ENCODE measurements at places on chromosomes 11 and 22. TPM values are rescaled to one million over a fixed set of nuclear protein-coding genes. Genes with fewer than 3 reads are reported as not detected.
A peak's percentile ranks its signal among the peaks of the same experiment; 100 is the strongest.

DNA sequence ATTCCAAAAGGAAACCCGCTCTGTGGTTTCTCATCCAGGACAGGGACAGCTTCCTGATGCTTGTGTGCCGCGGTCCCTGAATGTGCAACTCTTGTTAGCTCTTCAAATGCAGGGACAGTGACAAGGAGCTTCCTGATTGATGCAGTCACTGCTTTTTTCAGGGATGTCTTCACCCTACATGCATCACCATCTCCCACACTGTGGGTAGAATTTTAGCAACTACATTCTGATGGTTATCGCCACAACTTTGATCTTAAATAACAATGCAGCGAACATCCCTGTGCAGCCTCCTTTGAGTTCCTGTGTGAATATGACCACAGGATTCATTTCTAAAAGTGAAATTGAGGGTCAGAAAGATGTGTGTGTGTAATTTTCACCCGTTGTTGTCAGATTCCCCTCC, 115.0 kb downstream of the GGTLC2 start:
- H3K27me3 ChIP-seq: no peaks in the 10 kb centered on the region
- no peak overlapping the region for H3K27ac ChIP-seq
- H3K36me3 ChIP-seq: no peaks in the 10 kb centered on the region
- DNase-seq: no peak
- no peaks in the 10 kb centered on the region for H3K4me1 ChIP-seq

DNA sequence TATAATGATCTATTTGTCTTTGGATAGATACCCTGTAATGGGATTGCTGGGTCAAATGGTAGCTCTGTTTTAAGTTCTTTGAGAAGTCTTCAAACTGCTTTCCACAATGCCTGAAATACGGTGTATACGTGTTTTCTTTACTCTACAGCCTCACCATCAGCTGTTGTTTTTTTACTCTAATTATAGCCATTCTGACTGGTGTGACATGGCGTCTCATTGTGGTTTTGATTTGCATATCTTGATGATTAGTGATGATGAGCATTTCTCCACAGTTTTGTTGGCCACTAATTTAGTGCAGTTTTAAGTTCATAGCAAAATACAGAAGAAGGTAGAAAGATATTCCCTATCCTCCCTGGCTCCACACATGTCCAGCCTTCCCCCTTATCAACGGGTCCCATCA, 26.3 kb upstream of the VPREB1 start:
- DNase-seq: no peak
- no peak overlapping the region for H3K4me3 ChIP-seq
- H3K36me3 ChIP-seq: no peaks in the 10 kb centered on the region
- H3K27me3 ChIP-seq: no peaks in the 10 kb centered on the region
- no peaks in the 10 kb centered on the region for H3K4me1 ChIP-seq

GRCh38 chr11:120819437-120820365, 204.2 kb upstream of the TBCEL start:
- no peak for DNase-seq
- no peak overlapping the region for H3K27ac ChIP-seq
- no peak overlapping the region for H3K4me3 ChIP-seq
- H3K27me3 ChIP-seq: no peaks in the 10 kb centered on the region
- no peaks in the 10 kb centered on the region for H3K36me3 ChIP-seq

DNA sequence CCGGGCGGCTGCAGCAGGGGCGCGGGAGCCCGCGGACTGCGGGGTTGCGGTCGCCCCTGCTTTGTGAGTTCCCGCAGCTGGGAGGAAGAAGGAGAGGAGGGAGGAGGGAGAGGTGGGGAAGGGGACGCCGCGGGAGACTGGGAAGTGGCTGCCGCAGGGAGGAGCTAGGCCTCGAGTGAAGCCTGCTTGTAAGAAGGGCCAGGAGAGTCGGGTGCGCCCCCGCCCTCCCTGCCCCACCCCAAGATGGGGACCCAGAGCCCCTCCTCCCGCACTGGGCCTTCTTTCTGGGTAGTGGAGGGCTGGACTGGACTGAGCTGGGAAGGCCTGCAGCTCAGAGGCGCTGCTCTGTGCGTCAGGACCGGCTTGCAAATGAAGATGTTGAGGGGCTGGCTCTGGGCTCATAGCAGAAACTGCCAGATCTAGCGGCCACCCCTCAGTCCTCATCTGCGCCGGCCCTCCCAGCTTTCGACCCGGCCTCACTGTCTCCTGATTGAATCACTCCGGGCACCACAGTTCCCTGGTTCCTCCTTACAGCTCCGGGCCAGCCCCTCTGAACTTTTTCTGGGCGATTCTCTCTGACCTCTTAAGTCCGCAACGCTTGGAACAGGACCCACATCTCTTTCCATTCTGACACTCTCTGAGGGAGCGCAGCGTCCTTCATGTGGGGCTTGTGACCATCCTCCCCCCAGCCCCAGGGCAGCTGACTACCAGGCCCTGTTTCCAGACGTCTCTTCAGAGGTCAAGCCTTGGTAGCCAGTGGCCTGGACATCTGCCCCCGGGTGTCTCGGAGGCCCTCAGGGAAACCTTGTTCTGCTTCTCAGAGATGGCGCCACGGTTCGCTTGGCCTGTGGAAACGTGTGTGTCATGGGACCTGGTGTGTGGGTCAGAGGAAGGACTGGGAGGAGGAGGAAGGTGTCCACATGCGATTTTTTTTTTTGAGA, 21.9 kb downstream of the SERPINH1 start:
- H3K36me3 ChIP-seq: no peaks in the 10 kb centered on the region
- no peaks in the 10 kb centered on the region for H3K27me3 ChIP-seq

The OR8D1 gene
- not detected for total RNA-seq

The C1QTNF5 gene
- 40.2 TPM for total RNA-seq

The SEPTIN5 gene
- total RNA-seq: 9.4 TPM

DNA sequence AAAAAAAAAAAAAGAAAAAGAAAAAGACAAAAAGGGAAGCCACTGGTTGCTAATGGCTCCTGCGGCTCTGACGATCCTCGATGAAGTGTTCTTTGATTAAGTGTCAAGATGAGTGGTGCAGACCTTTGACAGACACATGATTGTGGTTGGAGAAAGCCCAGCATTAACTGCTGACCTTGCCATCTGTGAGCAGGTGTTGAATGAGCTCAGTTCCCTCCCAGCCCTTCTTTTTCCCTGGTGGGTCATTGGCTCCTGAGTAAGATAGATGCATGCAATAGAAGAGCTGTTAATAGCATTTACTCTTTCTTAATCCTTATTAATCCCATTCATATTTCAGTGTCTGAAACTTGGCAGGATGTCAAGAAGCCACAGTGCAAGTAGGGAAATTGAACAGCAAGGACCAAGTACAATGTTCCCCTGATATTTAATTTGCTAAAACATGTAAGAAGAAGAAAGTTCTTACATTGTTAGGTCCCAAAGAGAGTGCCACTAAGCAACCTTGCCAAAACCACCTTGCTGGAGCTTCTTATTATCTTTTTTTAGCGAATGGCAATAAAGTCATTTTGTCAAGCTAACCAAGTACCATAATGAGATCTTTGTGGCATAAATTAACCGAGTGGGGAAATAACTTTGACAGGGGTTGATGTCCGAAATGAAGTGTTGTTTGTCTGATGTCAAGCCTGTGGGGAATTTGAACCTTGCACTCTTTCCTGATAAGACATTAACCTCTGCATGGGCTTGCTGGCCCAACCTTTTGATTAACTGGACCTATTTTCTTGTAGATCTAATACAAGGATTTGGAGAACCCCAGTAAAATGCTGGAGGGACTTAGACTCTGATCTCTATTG, 113.7 kb downstream of the PTPRJ start:
- H3K27me3 ChIP-seq: no peaks in the 10 kb centered on the region
- H3K4me1 ChIP-seq: no peaks in the 10 kb centered on the region
- no peaks in the 10 kb centered on the region for H3K36me3 ChIP-seq
- no peak overlapping the region for H3K27ac ChIP-seq

DNA sequence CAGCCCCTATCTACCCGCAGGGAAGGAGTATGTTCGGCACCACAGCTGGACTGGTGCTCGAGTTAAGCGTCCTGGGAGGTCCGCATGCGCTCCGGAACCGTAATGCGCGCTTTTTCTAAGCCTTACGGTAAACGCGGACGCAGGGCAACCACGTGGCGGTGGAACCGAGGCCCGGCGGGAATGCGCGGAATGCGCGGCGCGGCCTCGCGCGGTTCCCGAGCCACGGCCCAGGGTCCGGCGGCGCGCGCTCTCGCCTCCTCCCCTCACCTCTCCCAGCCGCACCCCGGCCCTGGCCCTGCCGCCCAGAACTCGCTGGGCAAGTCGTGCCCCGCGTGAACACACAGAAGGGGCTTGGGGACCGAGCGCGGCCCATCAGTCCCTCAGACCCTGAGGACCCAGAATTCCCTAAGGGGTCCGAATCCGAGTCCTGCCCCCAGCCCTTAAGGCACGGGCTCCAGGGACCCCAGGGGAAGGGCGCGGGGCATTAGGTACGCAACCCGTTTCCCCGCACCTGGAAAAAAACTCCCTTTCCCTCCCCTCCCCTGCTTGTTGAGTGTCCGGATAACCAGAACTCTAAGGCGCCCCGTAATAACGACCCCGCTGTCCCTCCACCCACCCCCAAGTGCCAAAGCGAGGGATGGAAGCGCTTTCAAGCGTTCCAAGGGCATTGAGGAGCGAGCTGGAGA, 4.3 kb upstream of the CCND1 start:
- peaks cover 45% of the 10 kb centered on the region for H3K4me1 ChIP-seq
- no peak for DNase-seq
- H3K27me3 ChIP-seq: peaks cover 15% of the 10 kb centered on the region
- no peak overlapping the region for H3K4me3 ChIP-seq
- no peak overlapping the region for H3K27ac ChIP-seq
- H3K36me3 ChIP-seq: no peaks in the 10 kb centered on the region

The OR4S1 gene
- total RNA-seq: not detected

The MYRF gene
- total RNA-seq: 10.6 TPM

The OR51E1 gene
- total RNA-seq: 1.4 TPM

The VWA5A gene
- total RNA-seq: 10.9 TPM

The ZNF280B gene
- total RNA-seq: 0.88 TPM

DNA sequence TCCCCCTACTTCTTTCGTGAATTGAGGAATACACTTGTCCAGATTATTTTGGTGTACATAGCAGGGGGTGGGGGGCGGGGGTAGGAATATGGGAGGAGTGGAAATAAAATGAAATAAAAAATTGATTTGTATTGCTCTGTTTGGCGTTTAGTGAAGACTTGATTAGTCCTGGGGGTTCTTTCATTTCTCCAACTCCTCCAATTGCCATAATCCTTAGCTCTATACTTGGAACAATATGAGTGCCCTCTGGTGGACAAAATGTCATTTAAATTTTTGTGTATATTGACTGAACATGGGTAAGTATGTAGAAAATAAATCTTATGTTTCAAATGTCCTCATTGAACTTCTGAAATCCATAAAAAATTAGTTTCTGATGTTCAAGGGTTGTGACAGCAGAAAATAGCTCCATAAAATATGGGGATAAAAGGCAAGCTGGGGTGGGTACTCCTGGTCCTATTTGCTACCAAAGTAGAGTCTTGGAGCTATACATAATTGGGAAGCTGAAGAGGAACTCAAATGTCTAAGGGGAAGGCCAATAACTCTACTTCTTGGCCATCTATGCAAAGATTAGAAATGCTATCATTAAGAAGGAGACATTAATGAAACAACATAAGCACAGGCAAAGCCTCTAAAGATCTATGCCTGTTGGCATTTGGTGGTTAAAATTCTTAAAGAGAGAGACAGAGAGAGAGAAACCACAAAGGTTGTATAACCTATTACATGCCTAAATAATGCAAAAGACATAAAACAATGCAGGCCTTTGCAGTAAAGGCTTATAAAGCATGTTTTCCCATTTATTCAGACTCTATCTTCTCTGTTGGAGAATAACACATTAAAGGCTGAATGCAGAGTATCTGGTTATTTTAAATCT, 421.6 kb downstream of the METTL15 start:
- no peak overlapping the region for H3K27ac ChIP-seq
- H3K36me3 ChIP-seq: no peaks in the 10 kb centered on the region
- H3K27me3 ChIP-seq: no peaks in the 10 kb centered on the region
- DNase-seq: no peak

The SLC22A6 gene
- total RNA-seq: not detected

GRCh38 chr11:15638386-15638787, 523.7 kb downstream of the INSC start:
- H3K27ac ChIP-seq: no peak overlapping the region
- no peak overlapping the region for H3K4me3 ChIP-seq
- H3K4me1 ChIP-seq: no peaks in the 10 kb centered on the region
- H3K36me3 ChIP-seq: no peaks in the 10 kb centered on the region
- H3K27me3 ChIP-seq: no peaks in the 10 kb centered on the region

DNA sequence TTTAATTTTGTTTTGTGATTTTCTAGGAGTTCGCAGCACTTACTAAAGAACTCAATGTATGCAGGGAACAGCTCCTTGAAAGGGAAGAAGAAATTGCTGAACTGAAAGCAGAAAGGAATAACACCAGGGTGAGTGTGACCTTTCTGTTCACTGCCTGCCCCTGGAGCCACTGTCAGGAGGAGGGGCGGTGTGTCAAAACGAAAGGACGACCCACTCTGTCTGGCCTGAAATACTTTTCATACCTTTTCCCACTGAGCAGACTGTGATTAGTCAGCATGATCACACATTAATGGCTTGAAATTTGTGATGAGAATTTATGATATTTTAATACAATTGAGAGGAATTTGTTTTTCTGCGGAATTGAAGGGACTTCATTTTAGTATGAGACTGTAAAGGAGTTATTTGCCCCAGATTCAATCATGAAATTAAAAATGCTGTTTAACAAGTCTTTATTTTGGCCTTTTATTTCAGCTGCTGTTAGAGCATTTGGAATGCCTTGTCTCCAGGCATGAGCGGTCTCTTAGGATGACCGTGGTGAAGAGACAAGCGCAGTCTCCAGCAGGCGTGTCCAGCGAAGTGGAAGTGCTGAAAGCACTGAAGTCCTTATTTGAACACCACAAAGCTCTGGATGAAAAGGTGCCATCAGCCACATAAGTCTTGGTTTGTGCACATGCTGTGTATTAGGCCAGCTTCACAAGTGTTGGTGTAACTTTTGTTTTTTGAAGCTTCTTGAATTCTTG, 54.1 kb downstream of the PPFIA1 start:
- H3K27me3 ChIP-seq: no peaks in the 10 kb centered on the region
- H3K4me3 ChIP-seq: no peak overlapping the region
- no peaks in the 10 kb centered on the region for H3K4me1 ChIP-seq
- H3K27ac ChIP-seq: peak overlapping the region; percentile 28

The FXYD2 gene
- total RNA-seq: 2.1 TPM

GRCh38 chr11:111834432-111835163, 36.8 kb downstream of the ALG9 start:
- H3K27ac ChIP-seq: no peak overlapping the region
- no peaks in the 10 kb centered on the region for H3K27me3 ChIP-seq
- no peaks in the 10 kb centered on the region for H3K36me3 ChIP-seq
- no peak for DNase-seq
- H3K4me1 ChIP-seq: no peaks in the 10 kb centered on the region

GRCh38 chr11:77440678-77441077, 33.2 kb downstream of the PAK1 start:
- no peaks in the 10 kb centered on the region for H3K27me3 ChIP-seq
- H3K36me3 ChIP-seq: no peaks in the 10 kb centered on the region
- H3K4me3 ChIP-seq: no peak overlapping the region
- DNase-seq: no peak
- H3K27ac ChIP-seq: no peak overlapping the region
- H3K4me1 ChIP-seq: no peaks in the 10 kb centered on the region

DNA sequence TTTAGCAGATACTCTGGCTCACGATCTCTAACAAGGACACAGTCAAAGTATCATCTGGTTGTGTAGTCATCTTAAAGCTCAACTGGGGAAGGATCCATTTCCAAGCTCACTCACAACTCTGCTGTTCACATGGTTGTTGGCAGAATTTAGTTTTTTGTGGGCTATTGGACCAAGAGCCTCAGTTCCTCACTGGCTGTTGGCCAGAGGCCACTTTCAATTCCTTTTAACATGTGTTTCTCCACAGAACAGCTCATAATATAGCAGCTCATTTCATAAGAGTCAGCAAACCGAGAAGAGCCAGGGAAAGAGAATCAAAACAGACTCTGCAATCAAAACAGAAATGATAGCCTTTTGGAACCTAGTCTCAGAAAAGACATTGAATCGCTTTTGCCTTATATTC, 22.6 kb downstream of the IZUMO1R start:
- no peak for DNase-seq
- H3K27me3 ChIP-seq: no peaks in the 10 kb centered on the region
- no peak overlapping the region for H3K4me3 ChIP-seq
